ENCODE measurements at places on chromosomes 3 and 15. TPM values are rescaled to one million over a fixed set of nuclear protein-coding genes. Genes with fewer than 3 reads are reported as not detected.
A peak's percentile ranks its signal among the peaks of the same experiment; 100 is the strongest.

GRCh38 chr15:34837246-34838016, 42.1 kb upstream of the ACTC1 start:
- DNase-seq, result peak; percentile 31

GRCh38 chr3:126440709-126440995, 35.0 kb downstream of the ZXDC start:
- no peak for DNase-seq

- peak; percentile 49 for DNase-seq
Observed at GRCh38 chr3:45688194-45688881, 858 bp upstream of the SACM1L start.

GRCh38 chr3:123621850-123622189, 37.0 kb upstream of the HACD2 start:
- no peak for DNase-seq

Gene GOLGA8G
- total RNA-seq, result not detected

Gene PPP1R14D
- not detected for total RNA-seq

- DNase-seq, result no peak
Observed at GRCh38 chr3:96779810-96780209, 34.6 kb upstream of the EPHA6 start.

- no peak for DNase-seq
Observed at GRCh38 chr15:52499506-52499905, 29.2 kb downstream of the MYO5A start.
